Esophagus squamous epithelium (tissue), 5 donors: ENCODE measurements at places on chromosomes 11 and 22.

DNA sequence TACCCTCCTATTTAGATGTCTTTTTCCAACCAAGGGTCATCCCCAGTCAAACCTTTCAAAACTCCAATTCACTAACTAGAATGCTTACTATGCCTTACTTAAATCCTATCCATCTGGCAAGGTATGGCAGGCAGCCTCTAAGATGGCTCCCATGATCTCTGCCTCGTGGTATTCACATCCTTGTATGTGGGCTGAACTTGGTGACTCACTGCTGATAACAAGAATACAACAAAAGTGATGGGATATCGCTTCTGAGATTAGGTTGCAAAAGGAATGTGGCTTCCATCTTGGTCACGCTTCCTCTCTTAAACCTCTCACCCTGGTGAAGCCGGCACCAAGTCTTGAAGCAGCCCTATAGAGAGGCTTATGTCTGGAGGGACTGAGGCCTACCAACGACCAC is 29.6 kb upstream of the UPB1 start:
- DNase-seq: no peak

GRCh38 chr11:40924915-40925314 is 534.5 kb downstream of the LRRC4C start:
- DNase-seq: no peak

DNA sequence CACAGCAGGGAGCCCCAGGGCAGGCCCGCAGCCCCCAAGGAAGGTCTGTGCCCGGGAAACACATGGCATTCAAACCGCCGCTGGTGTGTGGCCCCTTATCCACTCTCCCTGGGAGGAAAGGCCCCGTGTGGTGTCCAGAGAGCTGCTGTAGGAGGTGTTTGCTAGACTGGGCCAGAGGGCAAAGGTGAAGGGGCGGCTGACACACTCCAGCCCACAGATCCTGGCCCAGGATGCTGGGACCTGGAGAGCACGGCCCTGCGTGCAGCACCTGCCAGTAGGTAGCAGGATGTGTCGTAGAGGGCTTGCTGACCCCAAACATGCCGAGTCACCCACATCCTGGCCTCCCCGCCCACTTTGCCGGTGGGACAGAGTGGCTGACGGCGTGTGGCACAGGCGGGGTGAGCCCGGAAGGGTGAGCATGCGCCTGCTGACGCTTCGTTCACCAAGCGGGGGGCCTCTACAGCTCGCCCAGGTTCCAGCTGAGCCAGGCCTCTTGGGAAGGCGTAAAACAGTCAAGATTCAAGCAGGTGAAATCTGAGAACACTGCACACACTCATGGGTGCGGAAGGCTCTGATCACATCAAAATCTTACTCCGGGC is 11.0 kb downstream of the OSBPL5 start:
- no peak for DNase-seq

DNA sequence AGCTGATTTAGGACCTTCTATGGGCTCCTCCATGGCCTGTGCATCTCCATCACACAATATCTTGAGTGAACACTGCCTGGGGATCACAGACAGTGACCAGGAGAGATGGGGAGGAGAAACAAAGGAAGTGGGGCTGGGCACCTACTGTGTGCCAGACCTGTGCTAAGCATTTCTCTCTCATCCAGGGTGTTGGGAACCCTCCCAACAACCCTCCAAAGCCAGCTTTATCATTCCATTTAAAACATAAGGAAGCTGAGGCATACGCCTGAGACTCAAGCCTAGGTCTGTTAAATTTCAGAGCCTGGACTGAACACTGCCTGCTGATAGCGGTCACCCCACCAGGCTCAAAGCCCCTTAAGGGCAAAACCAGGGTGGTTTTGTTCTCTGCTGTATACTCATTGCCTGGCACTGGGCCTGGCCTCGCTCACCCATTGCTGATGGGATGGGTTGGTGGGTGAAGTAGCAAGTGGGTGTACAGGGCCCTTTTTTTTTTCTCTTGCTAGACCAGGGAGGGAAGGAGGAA is 130.1 kb downstream of the MN1 start:
- DNase-seq: no peak

DNA sequence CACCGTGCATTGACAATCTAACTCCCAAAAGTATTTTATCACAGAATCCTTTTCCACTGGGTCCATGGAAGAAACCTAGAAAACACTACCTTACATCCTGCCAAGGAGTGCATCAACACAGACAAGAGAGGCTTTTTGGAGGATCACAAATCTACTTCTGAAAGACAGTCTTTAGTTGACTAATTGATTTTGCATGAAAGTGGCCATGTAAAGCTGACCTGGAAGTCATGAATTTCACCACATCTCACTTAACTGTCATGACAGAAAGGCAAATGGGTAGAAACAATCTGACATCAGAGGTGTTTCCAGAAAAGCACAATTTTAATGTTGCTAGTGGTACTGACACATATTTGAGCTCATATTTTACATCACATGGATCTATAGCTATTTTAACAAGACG is 101.6 kb downstream of the FAM76B start:
- no peak for DNase-seq

DNA sequence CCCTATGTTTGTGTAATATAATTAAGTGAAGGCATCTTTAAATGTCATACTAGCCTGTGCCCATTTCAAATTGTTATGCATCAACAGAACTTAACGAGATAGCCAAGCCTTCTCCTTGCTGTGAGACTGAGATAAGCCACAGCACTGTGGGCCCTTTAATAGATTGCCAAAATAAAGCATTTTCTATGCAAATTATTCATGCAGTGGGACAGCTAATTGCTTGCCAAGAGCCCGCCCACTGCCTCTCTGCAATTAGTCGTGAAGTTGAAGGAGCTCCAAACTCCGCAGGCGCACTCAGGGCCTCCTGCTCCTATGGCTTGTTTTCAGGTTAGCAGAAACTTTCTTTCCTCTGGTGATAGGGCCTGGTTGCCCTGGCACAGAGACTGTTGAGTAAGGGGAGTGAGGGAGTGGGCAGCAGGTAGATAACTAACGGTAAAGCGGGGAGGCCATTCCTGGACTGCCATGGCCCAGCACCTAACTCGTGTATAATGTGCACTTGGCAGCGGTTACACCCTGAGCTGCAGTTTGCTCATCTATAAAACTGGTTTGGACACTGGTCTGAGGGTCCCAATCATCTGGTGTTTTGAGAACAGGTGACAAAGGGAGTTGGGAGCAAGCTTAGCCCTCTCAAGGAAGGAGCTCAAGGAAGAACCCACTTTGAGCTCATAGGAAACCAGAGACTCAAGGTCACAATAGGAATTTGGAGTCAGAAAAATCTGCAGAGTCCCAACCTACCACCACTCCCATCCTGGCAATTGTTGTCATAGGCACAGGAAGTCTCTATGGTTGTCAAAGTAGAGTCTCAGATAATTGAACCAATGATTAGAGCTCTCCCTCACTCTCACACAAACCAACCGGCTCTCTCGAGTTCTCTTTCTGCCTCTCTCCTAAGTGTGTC is 33.9 kb upstream of the RIC3 start:
- no peak for DNase-seq

GRCh38 chr11:123282597-123282996 is 87.5 kb upstream of the CLMP start:
- DNase-seq: no peak

GRCh38 chr22:30921108-30921507 is 47.5 kb downstream of the MORC2 start:
- DNase-seq: no peak

- DNase-seq: no peak
These were observed 697 bp downstream of the TPBGL start for GRCh38 chr11:75241036-75241905.

DNA sequence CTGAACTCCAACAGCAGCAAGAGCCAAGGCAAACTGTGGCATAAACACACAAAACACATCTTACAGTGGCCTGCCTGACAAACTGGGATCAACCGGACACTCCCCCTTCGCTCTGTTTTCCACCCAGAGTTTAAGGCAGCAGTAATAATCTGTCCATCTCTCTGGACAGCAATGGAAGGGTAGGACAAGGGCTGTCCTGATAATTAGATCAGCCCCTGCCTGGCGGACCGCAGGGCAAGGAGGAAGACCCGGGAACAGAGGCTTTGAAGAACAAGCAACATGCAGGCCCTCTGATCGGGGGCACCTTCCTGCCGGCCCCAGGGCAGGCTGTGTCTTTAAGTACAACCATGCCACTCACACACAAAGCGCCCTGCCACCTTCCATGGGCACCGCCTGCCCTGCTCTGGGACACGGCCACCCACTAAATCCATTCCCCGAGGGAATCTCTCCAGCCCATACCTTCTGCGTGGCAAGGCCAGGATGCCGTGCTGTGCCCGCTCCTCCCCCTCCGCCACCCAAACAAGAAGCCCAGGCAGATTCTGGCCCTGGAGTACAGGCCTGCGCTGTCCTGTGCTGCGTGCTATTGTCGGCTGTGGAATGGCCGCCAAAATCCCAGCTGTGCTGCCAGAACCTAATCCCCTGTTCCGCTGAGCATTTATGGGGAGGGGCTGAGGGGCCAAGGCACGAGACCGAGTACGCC is 38.8 kb downstream of the NUMA1 start:
- DNase-seq: no peak

- DNase-seq: no peak
These were observed 58.4 kb downstream of the JRKL start for GRCh38 chr11:96448225-96448624.

DNA sequence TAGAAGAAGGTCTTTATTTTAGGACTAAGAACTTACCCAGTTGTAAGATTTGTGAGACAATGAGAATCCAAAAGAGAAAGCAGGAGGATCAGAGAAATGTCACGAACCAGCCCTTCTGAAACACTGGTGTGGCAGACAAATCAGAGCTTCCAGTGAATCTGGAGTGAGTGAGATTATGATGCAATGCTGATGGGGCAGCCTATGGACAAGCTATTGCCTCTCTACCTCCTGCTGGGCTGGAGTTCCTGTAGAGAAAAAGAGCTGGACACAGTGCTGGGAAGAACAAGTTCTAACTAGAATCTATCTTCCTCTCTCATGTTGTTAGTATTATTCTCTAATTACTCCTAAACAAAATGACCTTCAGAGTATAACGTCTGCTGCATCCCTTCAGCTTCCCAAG is 12.0 kb upstream of the ANO3 start:
- no peak for DNase-seq

DNA sequence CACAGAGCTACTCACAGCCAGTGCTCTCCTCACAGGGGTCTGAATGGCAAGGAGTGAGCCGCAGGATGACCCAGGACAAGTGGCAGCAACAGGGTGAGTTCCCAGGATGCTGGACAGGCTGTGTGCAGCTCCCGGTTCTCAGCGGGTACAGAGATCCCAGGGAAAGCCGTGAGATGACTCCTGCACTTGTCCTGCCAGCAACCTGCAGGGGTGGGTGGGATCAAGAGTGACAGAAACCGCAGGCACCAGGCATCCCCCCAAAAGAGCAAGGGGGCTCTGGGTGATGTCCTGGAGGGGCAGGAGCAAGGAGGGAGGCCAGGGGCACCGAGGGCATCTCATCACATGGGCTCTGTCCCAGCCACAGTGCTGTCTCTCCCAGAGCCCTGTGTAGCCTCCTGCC is 15.9 kb upstream of the PRODH start:
- no peak for DNase-seq

- DNase-seq: no peak
These were observed 149.7 kb upstream of the PLET1 start for GRCh38 chr11:112410325-112410724.

GRCh38 chr11:103370076-103370475 is 260.9 kb downstream of the DYNC2H1 start:
- no peak for DNase-seq

DNA sequence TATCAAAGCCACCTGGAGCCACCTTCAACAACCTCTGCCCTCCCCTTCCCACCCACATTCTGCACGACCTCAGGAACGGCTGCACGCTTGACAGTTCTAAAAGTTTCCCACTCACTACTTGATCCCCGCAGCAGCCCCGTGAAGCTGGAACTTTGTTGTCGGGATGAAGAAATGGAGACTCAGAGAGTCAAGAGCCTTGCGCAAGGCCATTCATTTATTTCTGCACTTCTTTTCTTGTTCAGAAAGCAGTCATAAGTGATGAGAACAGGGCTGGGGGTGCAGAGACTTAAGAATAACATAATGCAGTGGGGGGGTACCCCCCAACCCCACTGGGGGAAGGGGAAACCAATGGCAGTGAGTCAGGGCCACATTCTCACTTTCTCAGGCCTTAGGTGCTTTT is 2.2 kb upstream of the ZFTA start:
- no peak for DNase-seq

DNA sequence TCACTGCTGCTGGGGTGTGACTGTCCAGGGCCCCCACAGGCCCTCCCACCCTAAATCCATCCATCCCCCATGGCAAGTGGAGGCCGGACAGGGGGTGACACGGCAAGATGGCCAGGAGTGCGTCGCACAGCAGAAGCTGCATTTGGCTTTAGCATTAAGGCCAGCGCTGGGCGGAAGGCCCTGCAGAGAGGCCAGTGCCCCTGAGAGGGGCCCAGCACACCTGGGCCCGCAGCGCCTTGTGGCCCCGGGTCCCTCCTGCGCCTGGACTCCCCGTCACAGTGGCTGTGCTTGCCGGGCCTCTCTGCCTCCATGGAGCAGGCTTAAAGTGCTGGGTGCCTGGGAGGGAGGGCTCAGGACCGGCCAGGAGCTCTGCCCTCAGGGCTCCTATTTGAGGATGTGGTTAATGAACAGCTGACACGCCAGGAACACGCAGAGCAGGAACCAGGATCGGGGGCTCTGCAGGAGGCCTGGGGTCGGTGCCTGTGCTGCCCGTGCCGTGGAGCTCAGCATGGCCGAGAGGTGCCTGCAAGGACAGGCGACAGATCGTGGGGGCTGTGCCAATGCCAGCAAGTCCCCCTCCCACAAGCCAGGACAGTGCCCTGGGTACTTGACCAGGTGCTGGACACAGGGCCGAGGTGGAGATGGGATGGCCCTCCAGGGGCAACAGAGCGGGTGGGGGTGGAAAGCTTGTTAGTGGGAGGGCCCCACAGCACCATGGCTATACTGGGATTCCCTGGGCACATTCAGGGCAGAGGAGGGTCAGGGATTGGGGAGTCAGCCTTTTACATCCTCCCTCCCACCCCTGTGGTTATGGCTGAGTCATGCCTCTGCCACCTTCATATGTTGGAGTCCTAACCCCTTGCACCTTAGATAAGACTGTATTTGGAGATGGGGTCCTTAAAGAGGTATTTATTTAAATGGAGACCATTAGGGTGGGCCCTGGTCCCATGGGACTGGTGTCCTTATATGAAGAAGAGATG is 30.9 kb upstream of the CARS1 start:
- no peak for DNase-seq

DNA sequence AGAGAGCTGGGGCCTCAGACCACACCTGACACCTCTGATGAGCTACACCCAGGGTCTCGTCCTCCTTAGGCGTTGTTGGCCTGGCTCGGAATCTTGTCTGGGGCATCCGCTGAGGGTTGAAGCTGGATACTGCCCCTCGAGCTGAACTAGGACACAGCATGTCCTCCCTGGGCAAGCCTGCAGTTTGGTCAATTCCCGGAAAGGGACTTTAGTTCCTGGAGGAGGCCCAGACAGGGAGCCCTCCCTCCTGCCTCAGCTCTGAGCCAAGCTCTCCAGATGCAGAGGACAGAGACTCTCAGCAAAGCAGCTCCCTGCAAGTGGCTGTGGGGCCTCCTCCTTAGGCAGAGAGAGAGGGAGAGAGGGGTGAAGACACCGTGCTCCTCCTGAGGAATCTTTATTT is 4.9 kb downstream of the APOL3 start:
- no peak for DNase-seq
